ENCODE measurements at places on chromosomes 13 and 19.

- no peak for DNase-seq
Measured at GRCh38 chr13:111952032-111952431, 114.9 kb upstream of the SOX1 start.

GRCh38 chr19:6677495-6677882 is 7.5 kb upstream of the TNFSF14 start:
- no peak for DNase-seq

- DNase-seq, result peak; percentile 38
Measured at GRCh38 chr13:60329221-60329923, 67.6 kb upstream of the TDRD3 start.

GRCh38 chr19:53671663-53672062 is 39.9 kb downstream of the DPRX start:
- no peak for DNase-seq

GRCh38 chr13:35165205-35165604 is 223.1 kb downstream of the NBEA start:
- DNase-seq, result no peak

DNA sequence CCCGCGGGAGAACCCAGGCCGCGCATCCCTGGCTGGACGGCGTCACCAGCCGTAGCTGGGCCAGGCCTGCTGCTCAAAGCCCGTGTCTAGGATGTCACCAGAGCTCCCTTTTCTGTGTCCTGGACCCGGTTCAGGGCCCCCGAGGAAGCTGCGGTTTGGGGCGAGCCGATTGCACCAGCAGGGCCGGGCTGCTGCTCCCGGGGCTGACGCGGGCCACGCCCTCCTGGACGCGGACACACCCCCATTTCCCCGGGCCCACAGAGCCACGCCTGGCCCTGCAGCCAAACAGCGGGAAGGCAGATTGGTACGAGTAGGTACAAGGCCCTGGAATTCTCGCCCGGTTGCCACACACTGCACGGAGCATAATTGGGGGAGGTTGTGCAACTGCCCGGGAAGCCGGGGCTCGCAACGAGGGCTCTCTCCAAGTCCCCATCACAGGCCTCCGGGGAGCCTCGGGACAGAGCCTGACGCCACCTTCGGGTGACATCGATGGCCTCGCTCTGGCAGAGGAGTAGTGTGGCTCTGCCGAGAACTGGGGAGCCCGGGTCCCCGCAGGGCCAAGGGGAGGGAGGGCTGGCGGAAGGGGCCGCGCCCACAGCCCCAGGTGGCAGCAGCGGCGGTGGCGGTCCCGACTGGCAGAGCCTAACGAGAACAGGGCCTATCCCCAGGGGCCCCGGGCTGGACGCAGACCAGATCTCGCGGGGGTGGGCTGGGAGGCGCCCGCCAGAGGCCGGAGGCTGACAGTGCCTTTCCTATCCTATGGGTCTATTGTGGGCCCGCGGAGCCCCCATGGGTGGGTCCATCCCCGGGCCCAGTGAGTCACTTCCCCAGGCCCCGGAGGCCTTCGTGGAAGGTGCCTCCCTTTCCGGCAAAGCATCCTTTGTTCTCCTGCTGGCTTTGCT is 23.5 kb downstream of the KCTD15 start:
- peak; percentile 27 for DNase-seq

GRCh38 chr13:101514695-101515275 is 62.3 kb downstream of the ITGBL1 start:
- peak; percentile 18 for DNase-seq

DNA sequence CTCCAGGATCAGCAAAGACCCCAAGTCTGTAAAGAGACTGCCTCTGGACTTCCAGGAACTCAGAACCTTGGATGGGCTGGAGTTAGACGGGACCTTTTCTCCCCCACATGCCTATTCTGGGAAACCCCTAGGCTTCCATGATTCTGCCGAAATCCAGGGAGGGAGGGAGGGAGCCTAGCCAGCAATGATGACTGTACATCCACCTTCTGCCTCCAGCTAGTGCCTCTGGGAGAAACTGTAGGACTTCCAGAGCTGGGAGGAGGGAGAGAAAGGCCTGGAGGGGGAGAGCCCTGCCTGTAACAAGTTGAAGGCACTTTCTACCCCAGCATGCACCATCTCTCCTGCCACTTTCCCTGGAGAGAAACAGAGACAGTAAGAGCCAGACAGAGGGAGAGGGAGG is 6.0 kb upstream of the HAS1 start:
- no peak for DNase-seq

DNA sequence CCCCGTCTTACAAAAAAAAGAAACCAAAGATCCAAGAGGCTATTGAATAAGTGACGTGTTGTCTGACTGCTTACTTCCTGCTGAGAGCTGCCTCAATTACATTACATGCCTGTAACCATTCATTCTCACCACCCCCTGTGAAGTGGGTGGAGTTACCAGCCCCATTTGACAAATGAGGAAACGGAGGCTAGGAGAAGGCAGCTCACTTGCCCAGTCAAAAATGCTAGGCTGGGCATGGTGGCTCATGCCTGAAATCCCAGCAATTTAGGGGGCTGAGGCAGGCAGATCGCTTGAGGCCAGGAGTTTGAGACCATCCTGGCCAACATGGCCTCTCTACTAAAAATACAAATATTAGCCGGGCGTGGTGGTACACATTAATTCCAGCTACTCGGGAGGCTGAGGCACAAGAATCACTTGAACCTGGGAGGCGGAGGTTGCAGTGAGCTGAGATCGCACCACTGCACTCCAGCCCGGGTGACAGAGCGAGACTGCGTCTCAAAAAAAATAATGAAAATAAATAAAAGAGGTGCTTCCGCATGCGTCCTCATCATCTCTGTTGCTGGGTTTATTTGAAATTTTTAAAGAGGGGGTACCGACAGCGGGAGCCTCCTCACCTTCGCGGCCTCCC is 499 bp downstream of the LSM7 start:
- peak; percentile 88 for DNase-seq

DNA sequence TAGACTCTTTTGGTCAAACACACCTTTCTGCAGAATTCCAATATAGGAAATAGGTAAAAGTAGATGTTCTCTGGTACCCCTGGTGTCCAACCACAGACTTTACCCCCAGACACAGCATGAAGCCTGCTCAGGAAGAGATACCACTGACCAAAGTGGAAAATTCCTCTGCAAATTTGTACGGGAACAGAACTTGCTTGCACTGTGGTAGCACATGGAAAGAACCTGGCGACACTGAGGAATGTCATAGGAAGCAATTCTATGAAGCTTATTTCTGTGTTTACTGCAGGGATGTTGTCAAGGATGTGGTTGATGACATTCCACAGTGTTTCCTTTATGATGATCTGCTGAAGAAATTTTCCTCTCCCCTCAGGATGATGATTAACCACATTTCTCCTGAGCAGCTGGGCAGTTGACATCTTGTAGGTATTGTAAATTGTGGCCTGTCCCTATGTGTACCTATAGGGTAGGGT is 48.9 kb upstream of the TNFSF11 start:
- DNase-seq, result peak; percentile 43

- no peak for DNase-seq
Measured at GRCh38 chr19:30253581-30253996, 118.6 kb upstream of the ZNF536 start.

GRCh38 chr19:47228168-47228936 is 2.6 kb downstream of the BBC3 start:
- DNase-seq, result no peak

- peak; percentile 24 for DNase-seq
Measured at GRCh38 chr13:23433171-23434153, at the start of gene SACS. Gene SACS (minus strand): TSS chr13:23433702. CDS start chr13:23411239, 22,463 bp downstream.

- DNase-seq, result no peak
Measured at GRCh38 chr19:1789261-1790041, 22.6 kb downstream of the ATP8B3 start.

DNA sequence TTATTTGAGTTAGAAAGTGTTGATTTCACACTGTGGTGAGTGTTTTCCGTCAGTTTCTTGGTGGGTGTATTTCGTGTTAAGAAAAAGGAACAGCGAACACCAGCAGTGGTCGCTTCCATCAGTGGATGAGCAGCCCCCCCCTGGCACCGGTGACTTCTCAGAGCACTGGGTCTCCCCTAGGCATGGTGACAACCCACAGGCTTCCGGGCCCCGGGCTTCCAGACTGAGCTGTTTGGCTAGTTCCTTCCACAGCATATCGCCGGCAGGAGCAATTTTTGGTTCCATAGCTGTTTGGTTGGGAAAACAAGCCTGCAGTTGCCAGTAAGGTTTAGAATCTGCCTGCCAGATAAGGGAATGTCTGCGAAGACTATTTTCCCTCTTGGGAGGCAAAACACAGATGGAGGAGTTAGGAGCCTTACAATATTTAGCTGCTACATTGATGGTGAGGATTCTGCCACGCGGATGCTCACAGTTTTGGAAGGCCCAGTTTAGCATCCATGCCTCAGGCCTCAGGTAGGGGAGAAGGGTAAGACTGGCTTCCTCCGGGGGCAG is 18.7 kb upstream of the ZNF536 start:
- DNase-seq, result no peak

GRCh38 chr19:40191836-40192646 is 815 bp downstream of the MAP3K10 start:
- no peak for DNase-seq

DNA sequence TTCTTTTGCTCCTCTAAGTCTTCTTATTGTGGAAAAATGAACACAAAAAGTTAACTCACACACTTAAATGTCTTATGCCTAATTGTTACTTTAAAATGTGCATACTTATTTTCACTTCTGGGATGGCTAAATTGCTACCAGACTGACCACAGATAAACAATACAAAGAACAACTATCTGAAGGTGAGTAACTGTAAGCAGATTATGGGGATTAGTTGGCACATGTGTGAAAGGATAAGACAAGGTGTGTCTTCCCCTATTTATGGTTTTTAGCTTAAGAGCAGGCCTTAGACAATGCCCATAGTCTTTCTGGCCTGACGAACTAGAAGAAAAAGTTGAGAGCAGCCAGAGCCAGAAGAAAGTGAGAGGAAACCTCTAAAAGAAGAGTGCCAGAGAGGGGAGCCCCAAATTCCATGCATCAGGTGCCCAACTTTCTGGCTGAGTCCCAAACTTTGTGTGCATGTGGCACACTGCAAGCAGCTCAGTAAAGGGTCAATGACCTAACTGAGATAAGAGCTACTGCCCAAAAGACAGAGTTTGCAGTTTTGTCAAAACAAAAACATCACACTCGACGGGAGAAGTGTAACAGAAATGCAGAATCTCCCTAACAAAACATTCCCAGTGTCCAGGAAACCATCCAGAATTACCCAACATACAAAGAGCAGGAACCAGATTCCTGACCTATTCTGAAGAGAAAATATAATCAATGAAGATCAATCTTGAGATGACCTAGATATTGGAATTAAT is 375.4 kb downstream of the KCNRG start:
- DNase-seq, result no peak

GRCh38 chr19:3725640-3726310 is 17.6 kb downstream of the TJP3 start:
- DNase-seq, result no peak

- peak; percentile 59 for DNase-seq
Measured at GRCh38 chr13:29543230-29544215, 52.0 kb downstream of the SLC7A1 start.

DNA sequence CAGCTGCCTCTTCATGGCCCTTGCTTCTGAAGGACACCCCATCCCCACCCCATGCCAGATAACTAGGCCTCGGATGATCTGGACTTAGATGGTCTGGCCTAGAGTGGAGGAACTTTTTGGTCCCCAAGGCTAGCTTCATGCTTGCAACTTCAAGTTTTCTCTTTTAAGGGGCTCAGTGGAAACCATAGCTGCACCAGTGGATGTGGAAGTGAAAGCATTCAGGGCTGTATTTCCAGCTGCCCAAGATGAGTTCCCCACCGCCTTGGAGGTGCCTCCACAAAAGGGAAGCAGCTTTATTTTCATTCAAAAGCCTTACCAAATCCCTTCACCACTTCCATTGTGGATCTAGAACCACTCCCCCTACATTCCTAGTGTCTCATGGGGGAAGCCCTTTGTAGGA is 17.6 kb upstream of the GSX1 start:
- no peak for DNase-seq

DNA sequence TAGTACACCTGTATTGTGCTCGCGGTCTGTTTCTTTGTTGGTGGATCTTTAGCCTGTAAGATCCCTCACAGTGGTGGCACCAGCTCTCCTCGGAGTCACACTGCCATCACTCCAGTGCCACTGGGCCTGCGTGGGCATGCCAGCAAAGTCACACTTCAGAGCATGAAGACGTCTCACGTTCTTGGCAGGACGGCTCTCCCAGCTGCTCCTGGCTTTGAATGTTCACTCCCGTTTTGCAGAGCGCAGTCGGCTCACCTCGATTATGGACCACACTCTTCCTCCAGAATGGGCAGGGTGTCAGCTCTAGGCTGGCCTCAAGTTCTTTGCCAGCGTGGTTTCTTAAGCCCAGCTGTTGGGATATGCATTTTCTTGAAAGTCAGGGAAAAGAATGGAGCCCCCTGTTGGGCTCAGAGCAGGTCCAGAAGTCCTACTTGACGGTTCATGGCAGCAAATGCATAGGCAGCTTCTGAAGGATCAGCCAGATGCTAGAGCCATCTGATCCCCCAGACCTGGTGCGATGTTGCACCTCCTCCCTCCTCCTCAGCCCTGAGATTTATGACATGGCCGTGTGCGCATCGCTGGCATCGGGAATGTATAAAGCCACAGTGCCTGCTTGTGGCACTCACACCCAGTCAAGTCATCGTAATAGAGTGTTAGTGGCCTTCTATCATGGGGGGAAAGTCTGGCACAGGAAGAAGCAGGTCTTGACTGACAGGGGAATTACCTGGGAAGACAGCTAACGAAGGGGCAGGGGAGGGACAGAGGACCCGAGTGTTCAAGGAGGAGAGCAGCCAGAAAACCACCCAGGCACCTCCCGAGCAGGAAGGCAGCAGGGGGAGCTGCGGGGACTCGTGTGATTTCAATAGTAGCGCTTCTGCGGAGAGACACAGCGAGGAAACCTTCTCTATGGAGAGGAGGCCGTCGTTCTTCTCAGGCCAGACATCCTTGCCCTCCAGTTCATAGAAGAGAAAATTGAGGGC is 40.2 kb upstream of the NPAS1 start:
- no peak for DNase-seq

DNA sequence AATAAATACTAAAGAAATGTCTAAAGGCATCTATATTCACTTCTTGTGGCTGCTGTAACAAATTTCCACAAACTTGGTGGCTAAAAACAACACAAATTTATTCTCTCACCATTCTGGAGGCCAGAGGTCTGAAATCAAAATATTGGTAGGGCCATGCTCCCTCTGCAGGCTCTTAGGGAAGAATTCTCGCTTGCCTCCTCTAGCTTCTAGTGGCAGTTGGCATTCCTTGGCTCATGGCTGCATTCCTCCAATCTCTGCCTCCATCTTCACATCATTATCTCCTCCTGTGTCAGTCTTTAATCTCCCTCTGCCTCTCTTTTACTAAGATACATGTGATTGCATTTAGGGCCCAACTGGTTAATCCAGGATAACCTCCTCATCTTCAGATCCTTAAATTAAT is 54.1 kb upstream of the RFXAP start:
- DNase-seq, result no peak

- no peak for DNase-seq
Measured at GRCh38 chr13:107252428-107252827, 684.5 kb upstream of the ARGLU1 start.
